ENCODE measurements at places on chromosomes 4 and X.

GRCh38 chrX:149881081-149881711 lies at the start of gene MAGEA8:
MAGEA8 (plus strand) TSS chrX:149881183; CDS start chrX:149884273, 3,090 bp downstream.
- peak; percentile 45 for DNase-seq

- no peak for DNase-seq
Measured at GRCh38 chrX:96985046-96985445, 101.3 kb downstream of the RPA4 start.

GRCh38 chr4:749698-750666 lies 44.4 kb downstream of the PCGF3 start:
- DNase-seq, result no peak

DNA sequence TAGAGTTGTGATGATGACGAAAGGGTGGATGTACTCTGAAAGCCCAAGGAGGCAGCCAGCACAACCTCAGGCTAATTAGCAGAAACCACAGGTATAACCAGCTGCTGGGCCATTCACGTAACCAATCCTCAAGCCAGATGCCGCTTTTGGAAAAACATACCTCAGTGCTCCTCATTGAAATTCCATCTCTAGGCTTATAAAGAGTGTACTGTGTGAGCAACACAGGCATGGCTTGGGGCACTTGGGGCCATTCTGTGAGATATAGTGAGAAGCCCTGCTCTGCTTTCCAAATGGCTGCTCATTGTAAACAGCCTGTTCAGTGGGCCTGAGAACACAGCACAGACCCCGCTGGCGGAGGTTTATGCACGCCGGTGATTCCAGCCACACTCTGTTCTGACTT lies 182.1 kb upstream of the HHIP start:
- no peak for DNase-seq

GRCh38 chr4:97238956-97239666 lies 904.2 kb downstream of the STPG2 start:
- DNase-seq, result no peak

DNA sequence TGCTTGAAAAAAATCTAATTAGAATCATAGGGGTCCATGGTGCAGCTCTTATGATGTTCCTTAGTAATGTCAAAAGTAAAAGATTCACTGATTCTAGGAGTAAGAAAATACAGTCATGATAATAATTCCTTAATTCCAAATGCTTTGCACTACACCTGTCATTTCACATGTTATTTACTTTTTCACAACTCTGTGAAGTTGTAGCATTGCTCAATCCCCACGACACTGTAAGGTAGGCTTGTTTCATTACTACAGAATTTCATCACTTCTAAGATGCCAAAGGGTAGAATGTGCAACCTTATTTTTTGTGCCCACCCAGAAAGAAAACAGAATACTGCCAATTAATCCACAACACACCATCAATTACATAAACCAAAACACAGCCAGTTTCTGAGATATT lies 46.1 kb upstream of the LNX1 start:
- no peak for DNase-seq

DNA sequence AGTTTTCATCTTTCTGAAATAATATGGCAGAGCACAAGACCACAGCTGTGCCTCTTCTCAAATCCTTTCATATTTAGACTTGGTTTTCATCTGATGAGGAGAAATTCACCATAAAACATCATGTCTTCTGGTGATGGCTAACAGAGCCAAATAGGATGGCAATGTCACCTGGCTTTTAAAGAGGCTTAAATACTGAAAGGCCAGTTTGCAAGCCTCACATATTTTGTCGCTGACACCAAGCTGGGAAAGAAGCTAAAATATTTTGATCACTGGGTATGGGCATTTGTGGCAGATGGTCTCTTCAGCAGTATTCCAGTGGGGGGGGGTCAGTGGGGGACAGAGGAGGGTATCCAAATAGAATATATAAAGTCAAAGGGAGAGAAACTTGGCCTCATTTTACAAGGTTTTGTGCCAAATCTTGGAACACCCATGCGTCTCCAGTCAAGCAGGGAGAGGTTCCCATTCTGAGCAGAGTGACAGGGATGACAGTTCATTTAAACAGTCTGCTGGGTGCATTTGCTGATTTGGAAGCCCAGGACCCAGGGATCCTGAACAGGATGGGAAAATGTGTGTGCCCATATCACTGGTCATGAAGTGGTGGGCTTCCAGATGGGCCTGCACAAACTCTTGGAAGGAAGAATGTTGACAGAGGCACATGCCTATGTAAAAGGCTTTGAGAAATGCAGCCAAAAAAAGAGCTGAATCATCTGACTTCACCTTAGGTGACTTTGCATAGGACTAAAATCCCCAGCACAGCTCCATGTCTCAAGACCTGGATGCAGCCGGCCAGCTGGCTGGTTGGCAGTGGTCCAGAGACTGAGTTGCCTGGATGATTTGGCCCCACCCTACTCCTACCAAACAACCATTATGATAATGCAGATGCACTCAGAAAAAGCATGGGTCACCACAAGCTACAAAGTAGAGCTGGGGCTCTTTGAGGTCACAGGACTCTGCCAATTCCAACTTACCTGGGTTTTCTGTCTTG lies 484.4 kb upstream of the NR3C2 start:
- DNase-seq, result no peak

DNA sequence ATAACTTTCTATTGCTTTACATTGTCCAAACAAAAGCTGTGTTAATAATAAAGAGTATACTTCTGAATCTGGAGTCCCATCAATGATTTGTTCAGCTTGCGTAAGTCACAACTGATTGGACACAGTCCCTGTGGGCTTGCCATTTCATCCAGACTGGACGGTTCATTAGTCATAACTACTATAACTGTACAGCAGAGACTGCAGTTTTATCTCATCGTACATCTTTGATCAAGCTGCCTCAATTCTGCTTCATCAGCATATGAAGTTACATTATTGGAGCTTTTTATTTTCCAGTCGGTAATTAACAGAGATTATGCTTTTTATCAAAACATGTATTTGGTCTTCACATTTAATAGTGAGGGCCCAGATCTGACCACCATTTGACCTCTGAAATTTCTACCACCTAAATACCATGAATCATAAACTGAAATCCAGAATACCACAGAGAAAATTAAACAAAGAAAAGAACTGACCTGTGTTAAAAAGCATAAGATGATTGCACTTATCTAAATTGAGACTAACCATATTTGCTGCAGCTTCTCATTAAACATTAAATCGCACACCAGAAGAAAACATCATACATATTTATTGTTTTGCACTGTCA lies 12.5 kb upstream of the MAB21L2 start:
- DNase-seq, result no peak

- no peak for DNase-seq
Measured at GRCh38 chr4:57989430-57989829, 879.2 kb upstream of the IGFBP7 start.

GRCh38 chrX:12751887-12752286 lies 39.3 kb upstream of the PRPS2 start:
- DNase-seq, result no peak

- DNase-seq, result no peak
Measured at GRCh38 chr4:8323947-8324555, 54.5 kb downstream of the HTRA3 start.

GRCh38 chr4:163554870-163555465 lies 60.5 kb downstream of the TMA16 start:
- DNase-seq, result peak; percentile 23

DNA sequence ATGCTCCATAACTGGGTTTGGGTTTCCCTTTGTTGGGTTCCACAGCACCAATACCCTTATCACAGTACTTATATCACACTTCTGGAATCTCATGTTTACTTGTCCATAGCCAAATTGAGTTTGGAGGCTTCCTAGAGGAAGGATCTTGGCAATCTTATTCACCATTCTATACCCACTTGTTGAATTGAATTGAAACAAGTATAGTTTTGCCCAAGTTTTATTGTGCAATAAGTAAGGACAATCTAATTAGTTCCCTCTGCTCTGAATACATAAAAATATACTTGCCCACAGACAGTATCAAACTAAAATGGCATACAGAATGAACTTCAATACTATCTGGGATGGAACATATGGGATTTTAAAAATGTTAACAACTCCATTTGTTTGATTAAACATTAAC lies 40.3 kb downstream of the SEC31A start:
- DNase-seq, result no peak

- no peak for DNase-seq
Measured at GRCh38 chrX:123324625-123325024, 140.5 kb downstream of the GRIA3 start.

GRCh38 chr4:6556263-6556662 lies 18.7 kb upstream of the MAN2B2 start:
- no peak for DNase-seq

Measured in SK-N-SH (cell line).